Stimulated activated CD4-positive, alpha-beta T cell treated with anti-CD3 and anti-CD28 coated beads, Interleukin-2, amount 100 ng/mL, for 48 hours (primary cell): ENCODE measurements at places on chromosomes 2 and 18.

DNA sequence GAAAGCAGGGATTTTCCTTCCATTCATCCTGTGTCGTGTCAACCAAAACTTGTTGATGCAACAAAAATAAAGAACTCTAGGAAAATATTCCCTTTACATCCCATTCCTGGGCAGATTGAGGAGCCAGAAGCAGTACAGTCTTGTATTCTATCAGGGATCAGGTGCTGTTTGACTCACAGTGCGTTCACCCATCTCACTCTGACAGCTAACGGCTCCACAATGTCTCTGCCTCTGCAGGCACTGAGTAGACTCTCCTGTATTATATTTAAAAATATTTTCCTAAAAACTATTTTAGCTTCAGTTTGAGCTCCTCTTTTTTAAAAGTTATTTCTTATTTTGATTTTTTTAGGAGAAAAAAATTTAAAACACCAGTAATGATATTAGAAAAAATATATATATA, 600.6 kb upstream of the SALL3 start:
- DNase-seq = no peak

GRCh38 chr18:63775166-63775730, at the start of gene SERPINB7:
TSS of gene SERPINB7 (plus strand) at chr18:63775418. CDS start at chr18:63782373, 6,955 bp downstream.
- DNase-seq = no peak

GRCh38 chr2:170022692-170023091, 155.3 kb upstream of the MYO3B start:
- DNase-seq = no peak

- no peak for DNase-seq
Observed at GRCh38 chr2:147989809-147990403, 30.6 kb downstream of the ORC4 start.

GRCh38 chr2:187982668-187983067, 309.0 kb upstream of the GULP1 start:
- DNase-seq = no peak

DNA sequence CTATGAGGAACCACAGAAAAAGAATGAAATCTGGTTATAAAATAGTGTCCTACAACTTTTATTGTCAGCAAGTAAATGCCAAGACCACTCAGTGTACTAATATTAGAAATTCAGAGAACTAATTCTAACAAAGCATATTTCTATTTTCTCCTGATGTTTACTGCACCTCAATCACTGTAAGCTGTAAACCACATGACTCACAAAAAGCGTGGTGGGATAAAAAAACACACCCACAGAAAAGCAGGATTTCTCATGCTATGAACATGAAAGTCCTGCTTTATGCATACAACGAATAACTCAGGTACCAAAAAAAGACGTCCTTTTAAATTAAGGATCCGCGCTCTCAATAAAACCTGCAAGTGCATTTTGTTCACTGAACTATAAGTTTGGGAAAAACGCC, 797 bp downstream of the TXNL4A start:
- DNase-seq = no peak

DNA sequence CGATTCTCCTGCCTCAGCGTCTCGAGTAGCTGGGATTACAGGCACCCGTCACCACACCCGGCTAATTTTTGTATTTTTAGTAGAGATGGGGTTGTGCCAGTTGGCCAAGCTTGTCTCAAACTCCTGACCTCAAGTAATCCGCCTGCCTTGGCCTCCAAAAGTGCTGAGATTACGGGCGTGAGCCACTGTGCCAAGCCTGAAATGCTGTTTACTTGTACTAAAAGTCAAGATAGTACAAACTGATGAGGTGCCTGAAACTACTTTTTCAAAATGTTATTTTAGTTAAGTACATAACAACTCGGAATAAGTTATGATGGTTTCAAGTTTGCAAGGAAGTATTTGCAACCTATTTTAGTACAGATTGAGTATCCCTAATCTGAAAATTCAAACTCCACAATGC, 85.7 kb downstream of the CEP192 start:
- DNase-seq = no peak

DNA sequence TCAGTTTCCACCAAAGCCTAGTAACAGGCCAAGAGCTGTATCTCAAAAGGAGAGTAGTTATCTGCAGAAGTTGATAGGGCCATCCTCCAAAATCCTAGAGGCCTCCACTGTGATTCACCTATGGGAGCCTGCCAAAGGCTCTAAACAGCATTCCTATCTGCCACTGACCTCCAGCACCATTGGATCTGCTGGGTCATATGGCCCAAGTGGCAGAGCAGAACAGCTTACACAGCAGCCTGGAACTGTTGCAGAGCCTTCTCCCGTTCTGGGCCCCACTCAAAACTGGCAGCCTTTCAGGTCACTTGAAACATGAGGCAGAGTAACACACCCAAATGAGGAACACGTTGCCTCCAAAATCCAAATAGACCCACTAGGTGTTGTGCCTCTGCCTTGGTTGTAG, 345.2 kb upstream of the RND3 start:
- DNase-seq = no peak

DNA sequence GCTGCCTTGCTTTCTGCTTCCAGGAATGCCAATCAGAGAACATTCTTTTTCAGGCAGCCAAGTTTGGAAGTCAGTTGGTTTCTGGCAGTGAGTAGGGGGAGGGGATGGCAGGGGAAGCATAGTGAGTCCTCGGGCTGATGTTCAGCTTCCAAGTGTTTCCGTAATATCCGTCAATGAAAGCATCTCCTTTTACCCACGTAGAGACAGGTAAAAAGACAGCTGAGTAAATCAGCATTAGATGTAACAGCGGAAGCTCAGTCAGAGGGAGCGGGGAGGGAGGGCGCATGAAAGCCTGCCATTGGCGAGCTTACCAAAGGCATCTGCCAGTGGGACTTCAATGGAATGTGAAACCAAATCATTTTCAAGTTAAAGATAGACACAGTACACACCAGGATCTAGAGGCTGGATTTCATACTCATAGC, 117.1 kb upstream of the DTNA start:
- DNase-seq = no peak

- DNase-seq = no peak
Observed at GRCh38 chr2:24076849-24077534, 866 bp upstream of the SF3B6 start.

DNA sequence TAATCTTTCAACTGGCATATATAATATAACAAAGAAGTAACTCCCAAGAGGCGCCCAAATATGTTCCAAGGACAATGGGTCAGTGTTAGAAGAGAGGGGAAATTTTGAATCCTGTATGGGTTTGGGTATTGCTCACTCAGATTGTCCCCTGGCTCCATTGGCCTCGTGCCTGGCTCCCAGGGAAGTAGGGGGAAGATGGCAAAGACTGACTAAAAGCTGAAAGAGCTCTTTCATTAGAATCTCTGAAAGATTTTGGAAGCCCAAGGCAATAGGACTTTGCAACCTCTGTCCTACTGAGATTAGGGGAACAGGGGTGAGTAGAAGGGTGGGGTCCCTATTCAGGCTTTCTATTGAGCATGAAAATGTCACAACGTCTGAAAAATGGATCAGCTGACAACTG, 1272.8 kb upstream of the ZEB2 start:
- DNase-seq = no peak

- no peak for DNase-seq
Observed at GRCh38 chr2:11865378-11865777, 118.9 kb downstream of the LPIN1 start.

- DNase-seq = no peak
Observed at GRCh38 chr2:190973262-190973661, 40.7 kb downstream of the STAT1 start.

- no peak for DNase-seq
Observed at GRCh38 chr2:38793511-38793910, 15.5 kb downstream of the GEMIN6 start.

DNA sequence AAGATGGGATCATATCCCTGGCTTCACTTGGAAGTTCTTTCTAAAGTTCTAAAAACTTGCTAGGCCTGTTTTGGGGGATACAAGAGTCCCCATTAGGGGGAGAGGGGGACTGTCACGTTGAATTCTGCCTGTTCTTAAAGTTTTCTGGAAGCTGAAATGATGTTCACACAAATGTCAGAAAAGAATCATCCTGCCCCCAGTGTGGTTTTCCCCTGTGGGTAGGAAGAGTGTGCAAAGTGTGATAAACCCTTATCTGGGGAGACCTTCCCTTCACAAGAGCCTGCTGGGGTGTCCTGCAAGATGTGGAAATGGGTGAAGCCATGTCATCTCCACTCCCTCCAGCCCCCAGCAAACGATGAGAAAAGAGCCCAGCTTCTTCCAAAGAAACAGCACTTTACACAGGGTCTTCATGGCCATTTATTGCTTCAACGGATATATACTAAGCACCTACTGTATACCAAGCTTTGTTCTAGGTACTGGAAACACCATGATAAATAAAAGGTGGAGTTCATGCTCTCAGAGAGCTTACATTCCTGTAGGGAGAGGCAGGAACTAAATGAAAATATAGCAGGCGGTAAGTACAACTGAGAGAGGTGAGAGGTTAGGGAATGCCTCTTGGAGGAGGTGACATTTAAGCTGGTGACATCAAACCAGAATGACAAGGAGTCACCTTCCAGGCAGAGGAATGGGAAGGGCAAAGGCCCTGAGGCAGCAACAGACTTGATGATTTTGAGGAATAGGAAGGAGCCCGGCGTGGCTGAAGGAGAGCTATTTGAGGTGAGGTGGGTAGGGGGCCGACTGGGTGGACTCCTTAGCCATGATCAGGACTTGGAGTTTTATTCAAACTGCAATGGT, 1.6 kb downstream of the MFSD2B start:
- no peak for DNase-seq

DNA sequence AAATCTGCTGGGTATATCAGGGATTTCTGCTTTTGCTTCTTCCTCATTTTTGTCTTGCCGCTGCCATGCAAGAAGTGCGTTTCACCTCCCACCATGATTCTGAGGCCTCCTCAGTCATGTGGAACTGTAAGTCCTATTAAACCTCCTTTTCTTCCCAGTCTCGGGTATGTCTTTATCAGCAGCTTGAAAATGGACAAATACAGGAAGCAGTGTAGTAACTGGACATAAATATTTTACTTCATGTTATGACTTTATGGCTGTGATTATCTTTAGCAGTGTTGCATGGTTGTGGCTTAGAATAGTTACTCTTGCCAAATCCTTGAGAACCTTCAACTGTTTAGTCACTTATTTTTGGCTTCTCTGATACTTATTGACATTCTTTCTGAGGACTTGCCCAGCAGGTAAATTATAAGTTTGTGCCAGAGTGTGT, 66.2 kb upstream of the DLX2 start:
- DNase-seq = no peak

GRCh38 chr2:224086226-224086914, 47.3 kb upstream of the SERPINE2 start:
- no peak for DNase-seq

DNA sequence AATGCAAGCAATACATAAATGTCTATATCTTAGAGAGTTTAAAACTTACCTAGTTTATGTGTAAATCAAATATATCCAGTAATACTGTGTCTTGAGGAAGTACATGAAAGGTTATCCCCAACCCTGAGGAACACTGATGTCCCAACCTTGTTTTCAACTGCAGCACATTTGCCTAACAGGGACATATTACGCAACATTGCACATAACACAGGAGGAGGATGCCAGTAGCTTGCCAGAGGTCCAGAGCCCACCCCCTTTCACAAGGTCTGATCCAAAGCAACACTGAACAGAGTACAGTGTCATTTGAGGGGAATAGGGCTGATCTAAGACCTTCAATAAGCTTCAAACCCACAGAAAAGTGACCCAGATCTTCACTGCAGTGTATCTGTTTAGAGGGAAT, 678.5 kb downstream of the ARHGAP15 start:
- no peak for DNase-seq

- no peak for DNase-seq
Observed at GRCh38 chr2:98027538-98027937, 31.8 kb upstream of the TMEM131 start.

DNA sequence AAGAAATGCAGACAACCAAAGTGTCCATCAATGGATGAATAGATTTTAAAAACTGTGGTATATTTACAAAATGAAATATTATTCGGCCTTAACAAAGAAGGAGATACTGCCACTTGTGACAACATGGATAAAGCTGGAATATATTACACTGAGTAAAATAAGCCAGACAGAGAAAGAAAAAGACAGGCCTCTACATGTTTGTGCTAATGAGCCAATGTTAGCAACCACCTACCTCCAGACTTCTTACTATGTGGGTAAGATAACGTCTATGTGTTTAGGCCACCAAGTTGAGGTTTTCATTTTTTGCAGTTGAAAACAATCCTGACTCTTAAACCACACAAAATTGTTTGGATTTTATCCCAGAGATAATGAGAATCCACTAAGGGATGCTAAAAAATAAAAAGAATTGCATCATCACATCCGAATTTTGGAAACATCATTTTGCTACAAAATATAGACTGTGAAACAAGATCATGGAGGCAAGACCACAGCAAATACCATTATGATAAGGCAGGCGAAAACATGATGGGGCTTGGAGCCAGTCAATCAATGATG, 47.0 kb downstream of the EVA1A start:
- no peak for DNase-seq

DNA sequence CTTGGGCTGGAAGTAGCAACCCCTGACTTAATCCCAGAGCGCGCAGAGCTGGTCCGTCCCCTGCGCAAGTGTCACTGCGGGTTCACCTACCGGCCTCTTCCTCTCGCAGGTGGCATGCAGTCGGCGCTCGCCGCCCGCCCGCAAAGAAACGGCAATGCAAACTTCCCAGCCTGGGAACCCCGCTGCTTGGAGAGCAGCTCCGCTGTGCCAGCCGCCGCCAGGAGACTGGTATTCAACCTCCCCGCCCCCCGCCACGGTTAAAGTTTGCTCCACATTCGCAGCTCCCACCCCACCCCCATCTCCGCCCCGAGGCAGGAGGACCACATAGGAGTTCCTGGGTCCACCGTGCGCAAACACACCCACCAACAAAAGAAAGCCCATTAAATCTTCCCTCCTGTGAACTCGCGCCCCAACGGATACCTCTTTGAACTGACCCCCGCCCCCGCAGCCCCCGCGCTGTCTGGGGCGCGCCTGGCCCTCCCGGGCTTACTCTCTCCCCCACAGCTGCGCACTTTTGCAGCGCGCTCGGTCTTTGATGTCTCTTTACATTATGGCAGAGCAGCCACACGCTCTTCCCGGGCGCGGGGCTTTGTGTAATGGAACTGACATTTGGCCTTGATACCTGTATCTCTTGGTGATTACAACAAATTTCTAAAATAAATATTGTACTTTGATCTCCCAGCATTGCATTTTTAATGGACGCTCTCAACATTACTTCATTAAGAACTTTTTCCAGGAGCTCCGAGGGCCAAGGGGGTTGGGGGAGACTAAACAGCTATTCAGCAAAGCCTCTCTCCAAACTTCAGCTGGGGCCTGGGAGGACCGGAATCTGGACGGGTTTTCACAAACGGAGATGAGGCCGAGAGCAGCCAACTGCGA, 3.1 kb upstream of the SP5 start:
- no peak for DNase-seq

DNA sequence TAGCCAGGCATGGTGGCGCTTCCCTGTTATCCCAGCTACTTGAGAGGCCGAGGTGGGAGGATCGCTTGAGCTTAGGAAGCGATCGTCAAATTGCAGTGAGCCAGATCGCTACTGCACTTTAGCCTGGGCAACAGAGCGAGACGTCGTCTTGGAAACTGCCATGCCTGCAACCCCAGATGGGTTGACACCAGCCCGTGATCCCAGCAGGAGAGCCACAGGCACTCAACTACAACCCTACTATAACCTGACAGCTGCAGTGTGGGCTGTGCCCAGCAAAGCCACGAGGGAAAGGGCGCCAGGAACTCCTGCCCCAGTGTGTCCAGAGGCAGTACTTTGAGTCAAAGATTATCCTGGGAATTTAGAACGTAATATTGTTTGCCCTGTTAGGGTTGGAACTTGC, 85.6 kb downstream of the SS18 start:
- DNase-seq = no peak
